K562 (cell line): ENCODE measurements at places on chromosomes 13 and 19.

GRCh38 chr19:21158523-21159135 is 16.8 kb downstream of the ZNF431 start:
- peaks cover 11% of the 10 kb centered on the region; the same call in 2 of the 3 replicates for H3K4me1 ChIP-seq
- H3K27me3 ChIP-seq: no peaks in the 10 kb centered on the region
- peak overlapping the region; percentile 19; the same call in 1 of the 3 replicates for H3K27ac ChIP-seq

DNA sequence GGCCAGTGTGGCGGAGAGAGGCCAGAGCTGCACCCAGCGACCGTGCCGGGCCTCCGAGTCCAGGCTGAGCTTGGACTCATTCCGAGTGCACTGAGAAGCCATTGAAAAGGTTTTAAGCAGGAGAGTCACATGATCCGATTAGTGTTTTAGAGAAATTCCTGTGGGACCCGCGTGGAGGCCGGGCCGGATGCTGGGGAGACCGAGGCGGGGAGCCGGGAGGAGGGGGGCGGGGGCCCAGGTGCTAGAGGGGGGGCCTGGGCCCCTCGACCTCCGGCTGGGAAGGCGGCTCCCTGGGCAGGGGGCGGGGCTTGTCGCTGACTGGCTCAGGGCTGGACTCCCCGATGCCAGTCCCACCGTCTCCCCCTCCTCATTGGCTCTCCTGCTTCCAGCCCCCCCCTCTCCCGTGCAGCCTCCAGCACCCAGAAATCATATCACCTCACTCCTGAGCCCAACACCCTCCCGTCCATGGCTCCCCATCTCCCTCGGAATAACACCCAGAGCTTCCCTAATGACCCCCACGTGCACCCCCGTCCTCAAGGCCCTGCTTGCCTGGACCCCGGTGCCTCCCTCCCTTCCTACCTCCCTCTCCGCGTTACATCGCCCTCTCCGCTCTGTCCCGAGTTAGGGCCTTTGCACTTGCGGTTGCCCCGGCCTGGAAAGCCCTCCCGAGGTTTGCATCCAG is 5.2 kb upstream of the ZNF579 start:
- H3K4me1 ChIP-seq: peaks cover 13% of the 10 kb centered on the region; the same call in 1 of the 3 replicates
- DNase-seq: no peak
- no peaks in the 10 kb centered on the region for H3K36me3 ChIP-seq
- H3K27me3 ChIP-seq: peaks cover 8% of the 10 kb centered on the region; the same call in 2 of the 3 replicates

DNA sequence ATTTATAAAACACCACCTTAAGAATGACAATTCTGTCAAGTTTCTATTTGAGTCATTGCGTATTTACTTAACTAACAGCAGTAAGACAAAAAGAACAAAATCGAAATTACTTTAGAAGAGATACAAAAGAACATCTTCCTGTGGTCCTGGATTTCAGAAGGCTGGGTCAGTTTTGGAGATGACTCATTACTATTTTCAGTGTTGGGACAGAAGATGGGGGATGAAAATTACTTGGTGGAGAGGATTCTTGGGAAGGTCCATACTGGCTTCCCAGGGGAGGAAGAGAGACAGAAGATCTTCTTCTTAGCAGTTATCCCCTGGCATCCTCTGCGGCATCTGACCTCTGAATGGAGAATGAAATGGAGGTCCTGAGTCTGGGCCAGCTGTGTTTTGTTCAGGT is 33.5 kb upstream of the CSNK1A1L start:
- no peak overlapping the region for H3K4me3 ChIP-seq
- no peaks in the 10 kb centered on the region for H3K4me1 ChIP-seq
- no peaks in the 10 kb centered on the region for H3K36me3 ChIP-seq
- no peak for DNase-seq

GRCh38 chr13:76799696-76800095 is 86.5 kb downstream of the KCTD12 start:
- no peaks in the 10 kb centered on the region for H3K27me3 ChIP-seq
- H3K4me1 ChIP-seq: no peaks in the 10 kb centered on the region
- no peaks in the 10 kb centered on the region for H3K36me3 ChIP-seq
- no peak for DNase-seq
- no peak overlapping the region for H3K27ac ChIP-seq
- H3K4me3 ChIP-seq: no peak overlapping the region

- H3K27ac ChIP-seq: no peak overlapping the region
- H3K4me1 ChIP-seq: peaks cover 10% of the 10 kb centered on the region
Measured at GRCh38 chr19:1357531-1358109, 26.1 kb upstream of the NDUFS7 start.

DNA sequence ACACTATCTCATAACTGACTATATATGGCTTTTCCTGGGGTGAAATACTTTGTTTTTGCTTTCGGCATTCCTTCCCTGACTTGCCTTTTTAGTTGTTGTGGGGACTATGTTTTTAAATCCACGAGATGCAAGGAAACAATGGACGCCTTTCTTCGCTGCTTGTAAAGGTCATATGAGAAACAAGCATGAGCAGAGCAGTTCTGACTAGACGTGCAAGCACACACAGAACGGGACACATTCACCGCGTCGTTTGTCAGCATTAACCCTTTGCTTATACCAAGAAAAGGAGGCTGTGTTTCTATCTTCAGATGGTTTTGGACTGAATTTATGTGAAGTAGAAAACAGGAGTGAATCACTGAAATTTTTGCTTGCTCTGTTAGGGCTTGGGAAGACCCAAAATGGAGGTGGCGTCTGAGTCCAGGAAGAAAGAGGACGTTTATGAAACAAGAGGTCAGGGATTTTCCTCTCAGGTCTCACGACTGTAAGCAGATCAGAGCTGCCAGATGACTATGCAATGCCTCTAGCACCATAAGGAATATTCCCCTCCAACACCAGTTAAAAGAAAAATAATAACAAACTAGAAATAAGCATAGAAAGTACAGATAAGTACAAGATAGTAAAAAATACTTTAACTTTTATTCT is 358.9 kb downstream of the DLEU7 start:
- no peaks in the 10 kb centered on the region for H3K27me3 ChIP-seq
- peaks cover 14% of the 10 kb centered on the region; the same call in 2 of the 3 replicates for H3K4me1 ChIP-seq
- H3K27ac ChIP-seq: peak overlapping the region; percentile 46
- no peak overlapping the region for H3K4me3 ChIP-seq
- no peak for DNase-seq

DNA sequence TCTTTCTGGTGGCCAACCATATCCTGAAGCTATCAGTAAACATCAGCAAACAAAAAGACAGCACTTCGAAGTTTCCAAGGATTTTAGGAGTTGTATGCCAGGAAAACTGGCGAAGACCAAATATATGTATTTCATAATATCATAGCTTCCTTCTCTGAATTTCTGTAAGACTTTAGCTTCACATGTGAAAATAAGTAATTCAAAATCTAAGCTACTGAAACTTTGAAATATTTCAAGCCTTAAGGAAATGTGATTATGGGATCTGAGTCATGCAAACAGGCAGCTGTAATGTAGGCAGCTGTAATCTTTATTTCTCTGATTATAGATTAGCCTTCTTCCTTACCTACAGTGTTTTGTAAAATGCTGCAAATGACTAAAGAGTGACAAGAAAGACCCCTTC is 70.7 kb upstream of the ANKRD10 start:
- DNase-seq: no peak
- H3K27ac ChIP-seq: no peak overlapping the region; the same call in 2 of the 3 replicates
- H3K4me1 ChIP-seq: peaks cover 41% of the 10 kb centered on the region
- H3K4me3 ChIP-seq: no peak overlapping the region
- no peaks in the 10 kb centered on the region; the same call in 2 of the 3 replicates for H3K36me3 ChIP-seq

DNA sequence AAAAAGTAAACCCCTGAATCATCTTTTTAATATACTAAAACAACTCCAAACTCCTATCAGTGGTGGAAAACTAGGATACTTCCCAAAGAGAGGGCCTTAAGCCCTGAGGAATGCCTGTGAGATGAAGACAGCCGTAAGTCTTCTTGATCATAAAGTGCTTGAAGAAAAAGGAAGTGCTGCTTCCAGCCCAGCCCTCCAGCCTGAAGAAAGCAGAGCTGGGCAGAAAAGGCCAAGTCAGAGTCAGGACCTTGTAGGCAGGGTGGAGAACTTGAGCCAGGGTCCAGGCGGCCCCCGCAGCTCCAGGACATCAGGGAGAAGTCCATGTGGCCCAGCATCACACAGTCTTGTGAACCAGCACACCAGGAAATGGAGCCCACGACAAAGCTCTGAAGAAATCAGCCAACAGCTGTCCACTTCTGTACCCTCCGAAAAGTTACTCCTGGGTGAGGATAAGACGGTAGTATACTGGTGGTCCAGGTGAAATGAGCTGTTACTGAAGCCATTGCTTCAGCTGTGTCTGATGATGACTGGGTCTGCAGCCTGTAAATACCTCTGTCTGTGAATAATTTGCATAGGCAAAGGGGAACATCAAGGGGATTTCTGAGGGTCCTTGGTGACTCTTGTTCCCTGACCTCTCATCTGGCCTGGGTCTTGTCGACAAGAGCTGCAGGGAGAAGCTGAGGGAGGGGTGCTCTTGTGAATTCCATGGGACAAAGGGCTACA is 18.7 kb upstream of the CRYL1 start:
- H3K36me3 ChIP-seq: no peaks in the 10 kb centered on the region
- H3K27ac ChIP-seq: no peak overlapping the region
- no peaks in the 10 kb centered on the region; the same call in 1 of the 2 replicates for H3K4me1 ChIP-seq
- no peak overlapping the region for H3K4me3 ChIP-seq

DNA sequence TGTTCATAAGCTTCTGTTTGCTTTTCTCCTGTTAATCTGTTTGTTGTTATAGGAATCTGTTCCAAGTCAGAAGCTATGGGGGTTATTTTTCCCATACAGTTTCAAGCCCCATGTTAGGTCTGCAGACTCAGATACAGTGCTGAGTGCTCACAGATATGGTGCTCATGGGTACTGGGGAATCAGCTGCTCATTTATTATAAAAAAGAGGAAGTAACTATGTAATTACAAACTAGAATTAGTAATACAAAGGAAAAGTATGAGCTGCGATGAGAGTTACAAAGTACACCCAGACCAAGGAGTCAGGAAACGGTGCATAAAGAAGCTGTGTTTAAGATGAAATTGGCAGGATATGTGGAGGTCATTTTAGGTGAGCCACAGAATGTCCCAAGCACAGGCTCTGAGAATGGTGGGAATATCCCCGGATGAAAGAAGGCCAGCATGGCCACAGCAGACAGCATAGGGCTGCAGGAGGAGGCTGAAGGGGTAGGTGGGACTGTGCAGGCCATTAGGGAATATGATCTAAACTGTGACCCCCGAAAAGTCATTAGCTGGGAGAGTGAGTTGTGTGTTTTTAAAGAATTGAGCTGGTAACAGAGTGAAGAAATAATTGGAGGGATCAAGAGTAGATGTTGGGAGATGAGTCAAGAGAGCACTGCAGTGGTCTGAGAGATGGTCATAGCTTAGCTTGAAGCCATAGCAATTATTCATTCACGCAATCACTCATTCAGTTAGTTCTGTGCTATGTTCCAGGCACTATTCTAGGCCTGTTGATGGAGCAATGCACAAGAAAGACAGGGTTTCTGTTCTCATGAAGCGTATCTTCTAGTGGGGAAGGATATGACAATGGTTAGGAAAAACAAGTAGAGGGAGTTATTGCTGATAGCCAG is 177.4 kb upstream of the UBL3 start:
- DNase-seq: no peak
- H3K27ac ChIP-seq: no peak overlapping the region
- H3K4me3 ChIP-seq: no peak overlapping the region

DNA sequence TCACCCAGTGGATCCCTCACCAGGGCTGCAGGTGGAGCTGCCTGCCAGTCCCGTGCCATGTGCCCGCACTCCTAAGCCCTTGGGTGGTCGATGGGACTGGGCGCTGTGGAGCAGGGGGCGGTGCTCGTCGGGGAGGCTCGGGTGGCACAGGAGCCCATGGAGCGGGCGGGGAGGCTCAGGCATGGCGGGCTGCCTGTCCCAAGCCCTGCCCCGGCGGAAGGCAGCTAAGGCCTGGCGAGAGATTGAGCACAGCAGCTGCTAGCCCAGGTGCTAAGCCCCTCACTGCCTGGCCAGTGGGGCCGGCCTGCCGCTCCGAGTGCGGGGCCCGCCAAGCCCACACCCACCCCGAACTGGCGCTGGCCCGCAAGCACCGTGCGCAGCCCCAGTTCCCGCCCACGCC is 16.8 kb upstream of the B3GLCT start:
- H3K4me1 ChIP-seq: no peaks in the 10 kb centered on the region
- H3K4me3 ChIP-seq: no peak overlapping the region
- no peaks in the 10 kb centered on the region for H3K36me3 ChIP-seq
- no peaks in the 10 kb centered on the region for H3K27me3 ChIP-seq
- no peak for DNase-seq
- H3K27ac ChIP-seq: no peak overlapping the region

DNA sequence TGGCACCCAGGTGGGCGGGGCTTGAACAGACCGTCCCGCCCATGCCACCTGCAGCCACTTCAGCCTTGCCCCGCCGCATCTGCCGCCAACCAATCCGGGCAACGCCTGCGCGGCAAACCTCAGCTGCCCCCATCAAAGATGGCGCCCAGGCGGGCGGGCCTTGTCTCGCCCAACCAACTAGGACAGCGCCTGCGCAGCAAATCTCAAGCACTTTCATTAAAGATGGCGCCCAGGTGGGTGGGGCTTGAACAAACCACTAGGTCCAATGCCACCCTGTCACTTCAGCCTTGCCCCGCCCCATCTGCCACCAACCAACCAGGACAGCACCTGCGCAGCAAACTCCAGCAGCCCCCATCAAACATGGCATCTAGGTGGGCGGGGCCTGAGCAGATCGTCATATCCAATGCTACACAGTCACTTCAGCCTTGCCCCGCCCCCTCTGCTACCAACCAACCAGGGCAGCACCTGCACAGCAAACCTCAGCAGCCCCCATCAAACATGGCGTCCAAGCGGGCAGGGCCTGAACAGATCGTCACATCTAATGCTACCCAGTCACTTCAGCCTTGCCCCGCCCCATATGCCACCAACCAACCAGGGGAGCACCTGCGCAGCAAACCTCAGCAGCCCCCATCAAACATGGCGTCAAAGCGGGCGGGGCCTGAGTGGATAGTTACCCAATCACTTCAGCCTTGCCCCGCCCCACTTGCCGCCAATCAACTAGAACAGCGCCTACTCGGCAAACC is 1.4 kb downstream of the PEG3 start:
- no peak overlapping the region for H3K27ac ChIP-seq
- no peaks in the 10 kb centered on the region for H3K4me1 ChIP-seq
- no peaks in the 10 kb centered on the region for H3K36me3 ChIP-seq

GRCh38 chr19:3403489-3404323 is 37.3 kb downstream of the NFIC start:
- no peak overlapping the region for H3K4me3 ChIP-seq
- H3K27ac ChIP-seq: peak overlapping the region; percentile 30; the same call in 1 of the 3 replicates
- peak; percentile 53 for DNase-seq
- no peaks in the 10 kb centered on the region for H3K4me1 ChIP-seq
- H3K36me3 ChIP-seq: peaks cover 57% of the 10 kb centered on the region; the same call in 2 of the 3 replicates

GRCh38 chr19:50897612-50898011 is 13.6 kb downstream of the KLK4 start:
- no peak overlapping the region for H3K27ac ChIP-seq
- H3K4me1 ChIP-seq: peaks cover 11% of the 10 kb centered on the region
- H3K36me3 ChIP-seq: no peaks in the 10 kb centered on the region
- no peak for DNase-seq
- H3K4me3 ChIP-seq: no peak overlapping the region
